ENCODE measurements at places on chromosomes 2 and 18.

GRCh38 chr2:168456521-168457189, 583 bp downstream of the CERS6 start:
- DNase-seq, result peak; percentile 33

GRCh38 chr2:240881913-240882312, 13.3 kb downstream of the AGXT start:
- no peak for DNase-seq

- peak; percentile 85 for DNase-seq
Observed at GRCh38 chr2:60316381-60317033, 236.9 kb downstream of the BCL11A start.

GRCh38 chr2:168525716-168526446, 69.8 kb downstream of the CERS6 start:
- peak; percentile 71 for DNase-seq

DNA sequence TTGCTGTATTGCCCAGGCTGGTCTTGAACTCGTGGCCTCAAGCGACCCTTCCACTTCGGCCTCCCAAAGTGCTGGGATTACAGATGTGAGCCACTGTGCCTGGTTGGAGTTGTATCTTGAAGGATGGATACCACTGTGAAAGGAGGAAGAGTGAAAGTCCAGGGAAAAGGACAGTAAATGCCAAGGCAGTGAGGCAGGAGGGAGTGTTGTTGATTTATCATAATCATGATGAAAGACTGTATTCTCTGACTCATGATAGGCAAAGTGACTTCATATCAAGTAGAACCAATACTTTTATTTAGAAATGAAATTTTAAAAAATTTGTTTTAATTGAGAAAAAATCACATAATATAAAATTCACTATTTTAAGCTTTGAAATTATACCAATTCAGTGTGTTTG, 162.3 kb downstream of the ARHGAP28 start:
- DNase-seq, result no peak

DNA sequence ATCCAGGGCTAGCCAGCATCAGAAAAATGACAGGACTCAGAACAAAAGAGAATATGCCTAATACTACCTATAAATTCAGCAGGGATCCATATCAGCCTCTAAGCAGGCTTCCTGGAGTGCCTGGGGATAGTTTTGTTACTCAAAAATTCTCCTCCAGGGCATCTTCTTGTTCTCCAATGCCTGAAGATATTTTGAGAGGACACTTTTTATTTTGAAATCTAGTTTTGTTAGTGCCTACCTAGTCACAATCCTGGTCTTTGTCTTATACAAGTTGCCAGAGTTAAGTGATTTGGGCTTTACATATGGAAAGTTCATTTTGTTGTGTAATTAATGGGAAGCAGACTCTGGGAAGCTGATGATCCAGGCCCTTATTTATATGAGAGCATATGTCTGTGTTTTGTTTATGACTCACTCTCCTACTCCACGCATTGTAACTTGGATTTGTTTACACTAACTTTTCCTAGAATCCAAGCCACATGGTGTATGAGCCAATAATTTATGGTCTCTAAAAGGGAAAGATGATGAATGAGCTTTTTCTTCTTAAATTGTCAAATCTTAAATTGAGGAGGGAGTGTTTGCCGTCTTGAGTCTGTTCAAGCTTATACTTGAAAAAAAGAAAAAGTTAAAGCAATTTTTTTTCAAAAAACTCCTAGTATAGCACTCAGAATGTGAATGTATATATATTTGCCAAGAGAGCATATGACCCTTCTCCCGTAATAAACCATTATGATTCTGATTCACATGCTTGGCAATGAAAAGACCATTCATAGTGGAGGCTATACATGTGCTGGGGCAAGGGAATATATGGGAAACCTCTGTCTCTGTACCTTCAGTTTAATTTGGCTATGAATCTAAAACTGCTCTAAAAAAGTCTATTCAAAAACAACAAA, 370.3 kb downstream of the SETBP1 start:
- no peak for DNase-seq

- no peak for DNase-seq
Observed at GRCh38 chr18:7452331-7452730, 114.8 kb upstream of the PTPRM start.

DNA sequence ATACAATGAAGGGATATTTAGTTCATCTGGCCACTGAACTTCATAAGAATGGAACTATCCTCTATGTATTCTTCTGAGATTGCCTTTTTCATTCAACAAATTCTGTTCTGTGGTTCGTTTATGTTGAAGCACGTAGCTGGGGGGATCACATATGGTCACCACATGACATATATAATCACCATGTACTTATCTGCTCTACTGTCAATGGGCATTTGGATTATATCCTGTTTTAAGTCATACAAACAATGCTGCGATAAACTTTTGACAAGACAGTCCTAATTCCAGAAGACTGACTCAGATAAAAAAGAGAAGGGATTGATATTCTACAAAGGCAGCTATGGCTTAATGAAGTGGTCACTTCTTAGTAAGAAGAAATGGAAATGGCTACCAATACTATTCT, 116.0 kb upstream of the CCDC195 start:
- DNase-seq, result no peak

- DNase-seq, result no peak
Observed at GRCh38 chr2:50018292-50018691, 864.0 kb upstream of the FSHR start.

DNA sequence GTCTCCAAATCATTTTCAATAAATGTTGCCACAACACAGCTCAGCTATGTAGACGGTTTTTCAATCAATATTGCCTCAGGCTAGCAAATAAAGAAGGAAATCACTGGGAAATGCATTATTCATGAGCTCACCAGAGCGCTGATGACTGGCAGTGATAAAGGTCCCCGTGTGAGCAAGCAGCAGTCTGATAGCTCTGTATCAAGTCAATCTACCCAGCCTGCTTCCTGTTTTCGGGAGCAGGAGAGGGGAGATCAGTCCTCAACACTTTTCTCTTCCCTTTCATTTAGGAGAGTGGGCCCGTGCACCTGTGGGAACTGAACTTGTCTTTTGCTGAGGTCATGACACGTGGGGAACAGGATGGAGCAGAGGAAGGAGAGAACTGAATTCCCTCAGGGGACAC, 253.9 kb upstream of the SIX2 start:
- no peak for DNase-seq

DNA sequence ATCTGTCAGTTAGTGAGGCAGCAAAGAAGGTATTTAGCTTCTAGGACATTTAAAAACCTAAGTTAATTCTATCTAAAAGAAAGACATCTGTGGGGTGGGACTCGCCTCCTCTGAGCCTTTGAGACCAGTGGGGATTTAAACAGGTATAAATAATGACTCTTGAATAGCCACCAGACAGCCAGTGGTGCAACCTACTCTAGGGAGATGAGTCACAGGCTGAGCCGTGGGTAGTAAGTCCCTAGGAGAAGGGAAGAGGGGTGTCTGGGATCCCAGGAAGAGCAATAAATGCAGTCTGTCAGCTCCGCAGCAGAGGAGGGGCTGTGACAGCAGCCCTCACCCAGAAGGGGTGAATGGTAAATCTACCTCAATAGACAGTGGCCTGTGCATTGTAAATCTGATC, 43.1 kb upstream of the GALNT3 start:
- no peak for DNase-seq

GRCh38 chr2:102366406-102367112, 11.0 kb downstream of the IL18R1 start:
- DNase-seq, result no peak

- no peak for DNase-seq
Observed at GRCh38 chr2:64471600-64471999, 17.6 kb downstream of the LGALSL start.

- DNase-seq, result no peak
Observed at GRCh38 chr18:3806656-3807055, 356.7 kb downstream of the TGIF1 start.

DNA sequence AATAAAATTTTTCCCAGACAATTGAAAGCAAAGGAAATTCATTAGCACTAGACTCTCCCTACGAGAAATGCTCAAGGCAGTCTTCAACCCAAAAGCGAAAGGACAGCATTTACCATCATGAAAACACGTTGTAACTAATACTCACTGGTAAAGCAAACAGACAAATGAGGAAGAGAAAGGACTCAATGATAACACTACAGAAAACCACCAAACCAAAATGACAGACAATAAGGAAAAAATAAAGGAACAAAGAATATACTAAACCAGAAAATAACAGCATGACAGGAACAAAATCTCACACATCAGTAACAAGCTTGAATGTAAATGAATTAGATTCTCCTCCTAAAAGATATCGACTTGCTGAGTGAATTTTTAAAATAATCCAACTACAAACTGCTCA, 190.7 kb downstream of the NOL4 start:
- no peak for DNase-seq

GRCh38 chr2:173764094-173764493, 201.1 kb downstream of the SP3 start:
- DNase-seq, result no peak

GRCh38 chr2:39156107-39156506, 35.3 kb upstream of the SOS1 start:
- DNase-seq, result no peak

DNA sequence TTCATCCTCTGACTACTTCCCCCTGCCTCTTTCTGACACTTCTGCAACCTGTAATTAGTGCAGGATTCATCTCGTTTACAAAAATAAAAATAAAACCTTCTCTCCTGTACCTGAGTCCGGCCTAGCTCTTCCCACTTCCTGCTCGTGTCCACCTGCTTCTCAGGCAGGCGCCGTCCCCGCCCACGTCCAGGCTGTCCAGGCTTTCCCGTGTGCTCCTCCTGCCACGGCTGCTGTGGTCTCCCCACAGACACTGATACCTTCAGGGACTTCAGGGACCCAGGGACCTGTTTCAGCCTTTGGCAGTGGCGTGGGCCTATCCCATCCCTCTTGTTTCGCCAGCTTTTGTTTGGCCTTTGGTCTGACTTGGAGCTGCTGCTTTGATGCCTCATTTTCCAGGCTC, 272.5 kb downstream of the PHLPP1 start:
- DNase-seq, result no peak

- peak; percentile 77 for DNase-seq
Observed at GRCh38 chr2:235746257-235746934, 252.6 kb downstream of the AGAP1 start.

DNA sequence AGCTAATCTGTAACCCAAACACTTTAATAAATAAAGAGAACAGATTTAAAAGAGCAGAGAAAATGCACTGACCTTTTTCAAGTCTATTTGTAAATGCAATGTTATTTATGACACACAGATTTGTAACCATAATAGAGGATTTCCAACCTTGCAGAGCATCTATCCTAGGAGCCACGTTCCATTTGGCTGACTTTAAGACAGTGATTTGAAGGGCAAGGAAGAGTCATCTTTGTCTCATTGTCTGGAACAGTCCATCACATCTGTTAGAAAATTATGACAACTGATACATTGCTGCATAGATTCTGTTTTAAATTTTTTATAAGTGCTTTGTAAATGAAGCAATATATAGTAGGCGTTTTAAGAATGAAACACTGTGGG, 90.8 kb upstream of the L3MBTL4 start:
- no peak for DNase-seq

GRCh38 chr2:64989982-64990614, 899 bp downstream of the SLC1A4 start:
- no peak for DNase-seq

- DNase-seq, result no peak
Observed at GRCh38 chr2:218849721-218850120, 9.9 kb upstream of the WNT6 start.

GRCh38 chr2:24853046-24853445, 59.8 kb downstream of the CENPO start:
- no peak for DNase-seq

GRCh38 chr18:56910237-56910636, 236.7 kb upstream of the BOD1L2 start:
- DNase-seq, result no peak

DNA sequence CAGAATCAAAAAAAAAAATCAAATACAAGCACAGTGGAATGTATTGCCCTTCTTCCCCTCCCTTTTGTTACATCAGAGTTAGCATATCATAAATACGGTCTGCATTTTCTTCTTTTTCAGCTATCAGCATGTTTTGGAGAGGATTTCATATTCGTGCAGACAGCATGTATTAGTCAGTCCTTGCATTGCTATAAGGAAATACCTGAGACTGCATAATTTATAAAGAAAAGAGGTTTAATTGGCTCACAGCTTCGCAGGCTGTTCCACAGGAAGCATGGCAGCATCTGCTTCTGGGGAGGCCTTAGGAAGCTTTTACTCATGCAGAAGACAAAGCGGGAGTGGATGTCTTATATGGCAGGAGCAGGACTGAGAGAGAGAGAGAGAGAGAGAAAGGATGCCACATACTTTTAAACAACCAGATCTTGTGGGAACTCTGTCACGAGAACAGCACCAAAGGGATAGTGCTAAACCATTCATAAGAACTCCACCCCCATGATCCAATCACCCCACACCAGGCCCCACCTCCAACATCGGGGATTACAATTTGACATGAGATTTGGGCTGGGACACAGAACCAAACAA, 8.9 kb downstream of the IL1B start:
- DNase-seq, result no peak

GRCh38 chr18:25310045-25310444, 41.9 kb downstream of the ZNF521 start:
- no peak for DNase-seq

GRCh38 chr2:148071351-148071750, 50.5 kb downstream of the MBD5 start:
- no peak for DNase-seq

- DNase-seq, result peak; percentile 18
Observed at GRCh38 chr2:20990442-20991430, 53.1 kb downstream of the APOB start.

DNA sequence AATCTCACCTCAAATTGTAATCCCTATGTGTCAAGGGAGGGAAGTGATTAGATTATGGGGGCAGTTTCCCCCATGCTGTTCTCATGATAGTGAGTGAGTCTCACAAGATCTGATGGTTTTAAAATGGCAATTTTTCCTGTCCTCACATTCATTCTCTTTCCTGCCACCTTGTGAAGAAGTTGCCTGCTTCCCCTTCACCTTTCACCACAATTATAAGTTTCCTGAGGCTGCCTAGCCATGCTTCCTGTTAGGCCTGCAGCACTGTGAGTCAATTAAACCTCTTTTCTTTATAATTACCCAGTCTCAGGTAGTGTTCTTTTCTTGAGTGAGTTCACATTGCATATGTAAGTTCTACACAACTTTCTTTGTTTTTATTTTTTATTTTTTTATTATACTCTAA, 271.5 kb downstream of the EXOC6B start:
- no peak for DNase-seq

- DNase-seq, result no peak
Observed at GRCh38 chr2:145203891-145204290, 684.0 kb upstream of the ZEB2 start.

DNA sequence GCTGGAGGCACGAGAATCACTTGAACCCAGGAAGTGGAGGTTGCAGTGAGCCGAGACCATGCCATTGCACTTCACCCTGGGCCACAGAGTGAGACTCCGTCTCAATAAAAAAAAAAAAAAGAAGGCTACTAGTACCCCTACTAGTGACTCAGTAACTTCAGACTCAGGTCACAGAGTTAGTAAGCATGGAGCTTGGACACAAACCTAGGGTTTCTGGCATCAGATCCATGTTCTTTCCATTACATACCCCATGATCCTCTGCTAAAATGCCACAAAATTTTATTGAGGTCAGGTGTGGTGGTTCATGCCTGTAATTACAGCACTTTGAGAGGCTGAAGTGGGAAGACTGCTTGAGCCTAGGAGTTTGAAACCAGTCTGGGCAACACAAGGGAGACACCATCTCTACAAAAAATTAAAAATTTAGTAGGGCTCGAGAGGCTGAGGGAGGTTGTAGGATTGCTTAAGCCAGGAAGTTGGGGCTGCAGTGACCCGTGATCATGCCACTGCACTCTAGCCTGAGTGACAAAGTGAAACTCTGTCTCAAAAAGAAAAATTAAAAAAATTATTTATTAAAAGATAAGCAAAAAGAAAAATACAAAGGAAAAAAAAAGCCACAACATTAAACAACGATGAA, 45.1 kb downstream of the DHX57 start:
- no peak for DNase-seq

Measured in spinal cord (tissue), 10 donors.